Stimulated activated CD4-positive, alpha-beta T cell treated with anti-CD3 and anti-CD28 coated beads, Interleukin-15, amount 100 ng/mL, for 1 hour (primary cell): ENCODE measurements at places on chromosomes 5 and 9.

DNA sequence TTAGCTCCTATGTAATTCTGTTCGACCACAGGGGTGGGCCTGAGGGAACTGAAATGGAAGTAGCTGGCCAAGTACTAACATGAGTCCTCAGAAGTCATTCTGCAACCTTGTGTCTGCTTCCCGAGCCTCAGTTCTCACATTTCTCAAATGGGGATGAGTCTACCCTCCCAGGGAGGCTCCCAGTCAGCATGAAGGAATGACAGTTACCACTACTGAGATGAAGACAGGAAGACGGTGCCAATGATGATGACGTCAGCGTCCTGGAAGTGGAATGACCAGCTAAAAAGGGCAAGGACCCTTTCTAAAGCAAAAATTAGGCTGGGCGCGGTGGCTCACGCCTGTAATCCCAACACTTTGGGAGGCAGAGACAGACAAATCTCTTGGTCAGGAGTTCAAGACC is 6.8 kb downstream of the PIP5KL1 start:
- no peak for DNase-seq

- DNase-seq: no peak
Observed at GRCh38 chr5:72291601-72292000, 28.4 kb downstream of the MRPS27 start.

GRCh38 chr9:107215381-107215780 is 67.7 kb upstream of the RAD23B start:
- DNase-seq: no peak

GRCh38 chr9:6689893-6690674 is 44.6 kb upstream of the GLDC start:
- no peak for DNase-seq

DNA sequence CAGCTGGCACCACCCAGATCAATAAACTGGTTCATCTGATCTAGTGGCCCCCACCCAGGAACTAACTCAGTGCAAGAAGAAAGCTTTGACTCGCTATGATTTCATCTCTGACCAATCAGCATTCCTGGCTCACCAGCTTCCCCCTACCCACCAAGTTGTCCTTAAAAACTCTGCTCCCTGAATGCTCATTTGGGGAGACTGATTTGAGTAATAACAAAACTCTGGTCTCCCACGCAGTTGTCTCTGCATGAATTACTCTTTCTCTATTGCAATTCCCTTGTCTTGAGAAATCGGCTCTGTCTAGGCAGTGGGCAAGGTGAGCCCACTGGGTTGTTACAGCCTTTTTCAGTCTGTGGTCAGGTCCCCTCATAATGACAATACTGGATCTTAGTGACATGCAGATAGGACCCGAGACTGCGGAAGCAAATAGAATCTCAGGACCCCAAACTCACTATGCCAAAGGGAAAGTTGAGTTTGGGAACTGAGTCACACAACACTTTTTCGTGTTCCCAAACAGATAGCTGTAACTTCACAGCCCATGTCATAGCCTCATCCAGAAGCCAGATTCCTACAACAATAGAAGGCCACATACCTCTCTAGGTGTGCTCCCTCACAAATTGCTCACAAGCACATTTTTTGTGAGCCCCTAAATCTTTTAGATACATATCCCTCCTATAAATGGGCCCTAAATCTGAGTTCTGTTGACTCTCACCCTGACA is 175.2 kb upstream of the RAI14 start:
- no peak for DNase-seq

GRCh38 chr5:166346726-166347374 is 1944.6 kb upstream of the WWC1 start:
- DNase-seq: no peak

GRCh38 chr5:134530301-134531077 is 5.0 kb downstream of the JADE2 start:
- DNase-seq: no peak

DNA sequence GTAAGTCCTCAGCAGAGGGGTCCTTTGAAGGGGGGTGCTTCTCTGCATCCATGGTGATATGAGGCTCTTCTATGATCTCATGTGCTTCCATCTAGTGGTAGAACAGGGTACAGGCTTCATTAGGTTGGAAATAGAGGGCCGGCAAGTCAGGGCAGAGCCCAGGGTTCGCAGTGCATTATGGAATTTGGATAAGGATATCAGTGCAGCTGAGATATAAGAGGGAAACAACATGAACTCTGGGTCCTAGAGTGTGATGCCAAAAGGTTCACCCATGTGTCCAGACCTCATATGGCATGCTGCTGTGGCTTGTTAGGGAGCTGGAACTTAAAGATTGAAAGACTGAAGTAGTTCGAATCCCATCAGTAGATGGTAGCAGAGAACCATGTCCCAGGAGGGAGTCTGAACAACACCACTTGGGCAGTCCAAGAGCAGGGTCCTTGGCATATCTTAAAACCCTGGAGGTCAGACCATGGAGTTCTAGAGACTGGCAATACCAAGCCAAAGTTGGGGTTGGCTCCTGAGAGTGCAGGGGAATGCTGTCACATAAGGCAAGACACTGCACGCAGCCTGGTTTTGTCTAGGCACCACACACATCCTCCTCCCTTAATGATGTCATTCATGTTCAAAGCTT is 2.3 kb downstream of the FAM221B start:
- DNase-seq: no peak

GRCh38 chr5:76615759-76616158 is 7.4 kb downstream of the F2RL2 start:
- DNase-seq: no peak
